GF-D8 (cell line): ENCODE measurements at places on chromosomes 6 and 20.

DNA sequence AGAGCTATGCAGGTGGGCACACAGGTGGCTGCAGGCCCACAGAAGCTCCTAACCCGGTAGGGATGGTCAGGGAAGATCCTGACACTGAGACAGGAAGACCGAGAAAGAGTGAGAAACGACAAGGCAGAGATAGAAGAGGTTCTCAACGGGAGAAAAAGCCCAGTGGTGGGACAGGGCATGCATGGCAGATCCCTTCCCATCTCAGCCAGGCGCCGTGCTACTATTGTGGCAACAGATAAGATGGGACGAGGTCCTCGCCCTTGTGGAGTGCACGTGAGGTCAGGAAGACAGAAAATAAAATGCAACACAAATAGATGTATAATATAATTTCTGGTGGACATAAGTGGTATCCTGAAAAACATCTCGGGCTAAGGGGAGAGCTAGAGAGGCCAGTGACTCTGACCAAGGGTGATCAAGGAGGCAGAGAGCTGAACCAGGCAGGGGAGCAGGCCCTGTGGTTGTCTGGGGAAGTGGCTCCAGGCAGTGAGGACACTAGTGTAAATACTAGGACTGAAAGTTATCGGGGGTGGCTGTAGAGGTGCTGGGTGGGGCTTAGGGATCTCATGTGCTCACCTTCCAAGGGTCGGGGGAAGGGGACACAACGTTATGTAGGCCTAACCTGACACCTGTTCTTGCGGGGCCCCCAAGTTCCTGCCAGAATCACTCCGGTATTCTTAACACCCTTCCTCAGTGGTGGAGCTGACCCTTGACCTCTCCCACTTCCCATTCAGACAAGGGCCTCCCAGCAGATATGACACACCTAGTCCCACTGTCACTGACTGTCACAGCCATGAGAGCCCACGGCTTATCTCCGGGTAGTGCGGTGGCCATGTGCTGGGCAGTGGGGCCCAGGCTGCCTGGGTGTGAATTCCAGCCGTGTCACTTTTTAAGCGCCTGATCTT, 1.0 kb downstream of the SRXN1 start:
- no peak for DNase-seq

DNA sequence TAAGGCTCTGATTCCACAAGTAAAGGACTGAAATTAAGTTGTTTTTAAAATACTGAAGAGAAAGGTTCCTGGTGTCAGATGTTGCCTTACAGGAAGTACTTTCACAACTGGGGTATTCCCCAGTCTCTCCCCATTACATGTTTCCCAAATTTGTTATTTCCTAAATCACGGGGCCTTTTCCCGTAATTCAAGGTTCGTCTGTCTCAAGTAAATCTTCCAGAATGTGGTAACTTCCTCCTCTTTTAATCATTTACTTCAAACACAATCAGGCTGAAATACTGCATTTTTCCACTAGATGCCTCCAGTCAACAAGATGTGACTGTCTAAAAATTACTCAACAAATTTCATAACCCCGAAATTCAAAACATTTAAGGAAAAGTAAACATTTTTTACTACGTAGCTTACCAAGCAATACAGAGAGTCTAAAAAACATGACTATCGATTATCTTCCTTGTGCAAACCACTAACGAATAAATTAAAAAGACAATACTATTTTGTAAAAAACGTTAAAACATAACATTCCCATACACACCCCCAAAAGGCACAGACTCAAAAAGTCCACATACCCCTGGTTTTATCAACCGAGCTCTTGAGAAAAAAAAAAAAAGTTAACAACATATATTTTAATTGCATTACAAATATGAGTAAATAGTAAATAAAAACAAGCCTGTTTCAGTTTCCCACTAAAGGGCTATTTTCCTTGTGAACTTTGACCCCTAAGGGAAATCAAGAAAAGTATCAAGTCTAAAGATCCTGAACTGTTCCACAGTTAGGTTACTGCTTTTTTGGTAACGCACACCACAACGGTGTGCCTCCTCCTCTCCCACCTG, 1.7 kb downstream of the SOD2 start:
- peak; percentile 72 for DNase-seq

- no peak for DNase-seq
These were observed 78.3 kb downstream of the ISM1 start for GRCh38 chr20:13299401-13299800.

- no peak for DNase-seq
These were observed 103.4 kb downstream of the HIVEP1 start for GRCh38 chr6:12115492-12115891.

DNA sequence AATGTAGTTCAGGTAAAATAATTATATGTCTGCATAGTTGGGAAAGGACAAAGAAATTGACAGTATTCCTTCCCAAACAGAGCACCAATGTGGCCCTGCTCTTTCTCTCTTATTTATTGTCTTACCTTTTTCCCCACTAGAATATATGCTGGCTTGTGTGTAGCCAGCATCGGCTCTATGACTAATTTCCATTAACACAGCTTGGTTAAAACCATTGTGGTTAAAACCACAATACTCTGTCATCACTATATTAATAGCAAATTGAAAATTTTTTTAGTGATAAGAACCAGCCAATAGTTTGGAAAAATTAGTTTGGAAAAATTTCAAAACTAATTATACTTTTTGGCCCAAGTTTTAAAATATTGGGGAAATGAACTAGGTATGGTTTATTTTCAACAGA, 535.1 kb downstream of the UTRN start:
- no peak for DNase-seq

- no peak for DNase-seq
These were observed 123.5 kb upstream of the IFNGR1 start for GRCh38 chr6:137342607-137343190.

DNA sequence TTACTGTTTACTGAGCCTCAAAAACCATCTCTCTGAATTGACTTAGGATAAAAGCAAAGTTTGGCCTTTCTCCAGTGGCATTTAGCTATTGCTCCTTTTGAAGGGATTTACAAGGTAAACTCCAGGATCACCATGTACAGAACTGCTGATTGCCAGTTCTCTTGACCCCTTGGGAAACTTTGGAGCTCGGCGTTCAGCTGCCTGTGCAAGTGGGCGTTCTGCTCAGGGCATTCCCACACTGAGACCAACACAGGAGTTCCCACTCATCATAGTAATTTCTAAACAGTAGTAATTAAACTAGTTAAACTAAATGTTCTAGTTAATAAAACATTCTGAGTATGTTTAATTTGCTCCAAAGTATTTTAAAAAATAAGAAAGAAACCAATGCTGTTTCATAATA, 14.9 kb downstream of the KCNQ5 start:
- DNase-seq: no peak

GRCh38 chr6:101150226-101150625, 243.3 kb upstream of the GRIK2 start:
- DNase-seq: no peak

- DNase-seq: no peak
These were observed 61.3 kb downstream of the TRERF1 start for GRCh38 chr6:42390228-42390934.

DNA sequence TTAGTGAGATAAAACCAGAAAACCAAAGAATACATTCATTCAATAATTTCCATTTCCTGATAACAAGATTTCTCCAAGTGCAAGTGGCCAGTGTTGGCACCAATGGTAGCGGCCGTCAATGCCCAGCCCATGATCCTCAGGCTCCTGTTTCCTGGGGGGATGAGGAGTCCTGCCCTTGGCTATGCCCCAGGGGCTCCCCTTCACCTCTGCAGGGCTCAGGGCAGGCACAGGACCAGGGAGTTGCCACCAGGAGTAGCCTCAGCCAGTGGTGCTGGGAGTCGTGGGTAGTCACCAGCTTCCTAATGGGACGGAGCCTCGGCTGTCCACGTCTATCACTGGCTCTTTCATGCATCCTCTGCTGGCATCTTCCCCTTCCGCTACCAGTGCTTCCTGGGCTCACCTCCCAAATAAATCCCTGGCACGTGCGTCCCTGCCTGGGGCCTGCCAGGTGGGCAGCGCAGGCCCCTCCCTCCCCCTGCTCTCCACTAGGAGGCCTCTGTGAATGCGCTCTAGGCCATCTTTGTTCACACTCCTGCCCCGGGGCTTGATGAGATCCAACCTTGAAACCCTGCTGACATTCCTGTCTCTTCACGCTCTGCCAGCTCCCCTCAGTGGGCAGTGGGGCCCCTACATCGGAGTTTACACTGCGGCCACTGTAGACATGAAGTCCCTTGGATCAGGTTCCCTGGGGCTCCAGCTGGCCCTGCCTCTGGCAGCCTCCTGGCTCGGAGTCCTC, 215.7 kb downstream of the SYNDIG1 start:
- no peak for DNase-seq

GRCh38 chr6:26613689-26614683, 17.2 kb downstream of the ABT1 start:
- DNase-seq: no peak

DNA sequence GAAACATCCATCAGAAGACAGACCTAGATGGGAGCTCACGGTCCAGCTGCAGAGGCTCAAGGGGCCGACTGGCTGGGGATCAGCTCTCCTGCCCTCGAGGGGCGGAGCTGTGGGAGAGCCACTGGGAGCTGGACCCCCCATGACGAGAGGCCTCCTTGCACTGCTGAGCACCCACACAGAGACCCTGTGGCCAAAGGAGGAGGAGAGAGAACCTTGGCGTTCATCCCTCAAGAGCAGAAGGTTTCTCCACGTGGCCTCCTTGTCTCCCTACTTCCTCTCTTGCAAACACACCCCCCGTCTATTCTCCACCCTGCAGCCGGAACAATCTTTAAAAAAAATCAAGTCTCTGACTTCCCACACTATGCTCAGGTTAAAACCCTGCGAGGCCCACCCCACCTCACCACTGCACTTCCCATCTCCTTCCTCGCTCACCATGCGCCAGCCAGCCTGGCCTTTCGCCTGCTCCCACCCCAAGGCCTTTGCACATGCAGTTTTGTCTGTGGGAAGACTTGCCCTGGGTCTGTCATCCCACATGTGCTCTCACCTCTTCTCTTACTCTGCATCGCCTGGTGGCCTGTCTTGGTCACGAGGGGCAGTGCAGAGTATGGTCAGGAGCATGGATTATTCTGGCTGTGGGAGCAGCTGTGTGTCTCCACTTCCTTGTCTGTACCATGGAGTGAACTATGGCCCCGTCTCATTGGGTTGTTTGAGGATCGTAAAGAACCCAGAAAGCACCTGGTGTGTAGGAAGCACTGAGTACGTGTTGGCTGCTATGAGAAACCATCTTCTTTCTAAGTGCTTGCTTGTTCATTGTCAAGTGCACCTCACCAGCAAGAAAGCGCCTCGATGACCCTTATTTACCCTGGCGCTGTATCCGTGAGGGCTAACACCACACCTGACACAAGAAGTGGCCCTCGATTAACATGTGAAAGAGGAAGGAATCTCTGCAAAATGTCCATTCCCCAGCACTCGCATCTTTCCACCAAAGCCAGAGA, 32.9 kb downstream of the PMEPA1 start:
- no peak for DNase-seq

DNA sequence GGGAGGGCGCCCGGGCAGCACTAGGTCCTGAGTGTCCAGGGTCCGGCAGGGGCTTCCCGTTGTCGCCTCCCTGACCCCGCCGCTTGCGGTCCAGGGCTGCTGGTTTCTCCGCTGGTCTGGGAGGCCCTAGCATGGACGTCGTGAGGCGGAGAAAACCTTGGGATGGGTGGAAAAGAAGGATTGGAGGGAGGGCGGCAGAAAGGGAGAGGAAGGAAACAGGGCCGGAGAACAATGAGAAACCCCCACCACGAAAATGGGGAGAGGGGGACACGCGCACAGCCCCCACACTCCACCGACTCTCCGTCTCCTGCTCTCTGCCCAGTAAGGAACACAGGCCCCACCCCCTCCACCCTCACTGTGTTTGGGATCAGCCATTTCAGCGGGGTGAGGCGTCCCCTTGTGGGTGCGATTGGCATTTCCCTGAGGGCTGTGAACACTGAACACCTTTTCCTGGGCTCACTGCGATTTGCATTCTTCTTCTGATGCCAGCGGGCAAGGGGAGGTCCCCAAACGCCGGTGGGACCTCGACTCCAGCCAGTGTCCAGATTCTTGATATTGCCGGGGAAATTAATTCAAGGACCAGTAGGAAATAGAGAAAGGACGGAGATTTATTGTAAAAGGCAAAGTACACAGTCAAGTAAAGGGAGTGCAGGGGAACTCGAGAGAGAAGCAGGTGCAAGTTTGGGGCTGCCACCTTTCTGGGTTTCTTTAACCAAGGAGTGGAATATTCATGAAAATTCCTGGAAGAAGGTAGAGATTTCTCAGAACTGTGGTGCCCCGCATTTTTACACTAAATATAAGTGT, 3.3 kb upstream of the RAET1G start:
- no peak for DNase-seq

GRCh38 chr20:37357481-37358365, 11.8 kb downstream of the SRC start:
- peak; percentile 86 for DNase-seq

- DNase-seq: no peak
These were observed 253.0 kb upstream of the SOX4 start for GRCh38 chr6:21340573-21340972.

DNA sequence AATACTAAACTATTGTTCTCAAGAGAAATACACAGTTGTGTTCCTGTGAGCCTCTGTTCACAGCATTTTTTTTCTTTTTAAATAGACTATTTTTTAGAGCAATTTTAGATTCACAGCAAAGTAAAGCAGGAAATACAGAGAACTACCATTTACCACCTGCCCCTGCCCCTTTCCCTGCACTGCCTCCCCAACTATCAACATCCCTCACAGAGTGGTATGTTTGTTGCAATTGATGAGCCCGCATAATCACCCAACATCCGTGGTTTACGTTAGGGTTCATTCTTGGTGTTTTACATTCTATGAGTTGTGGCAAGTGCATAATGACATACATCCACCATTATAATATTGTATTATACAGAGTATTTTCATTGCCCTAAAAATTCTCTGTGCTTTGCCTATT, 71.6 kb upstream of the TNFAIP3 start:
- DNase-seq: no peak

- DNase-seq: no peak
These were observed 38.0 kb downstream of the EFCAB8 start for GRCh38 chr20:32896521-32897280.

GRCh38 chr6:88722686-88723085, 240.7 kb downstream of the RNGTT start:
- DNase-seq: no peak
